ENCODE measurements at places on chromosomes 1 and 21. TPM values are rescaled to one million over a fixed set of nuclear protein-coding genes. Genes with fewer than 3 reads are reported as not detected.

Gene PDE9A
- 14.3 TPM for total RNA-seq

Gene CASZ1
- 8.1 TPM for total RNA-seq

- peaks cover 29% of the 10 kb centered on the region for H3K27me3 ChIP-seq
- H3K36me3 ChIP-seq, result no peaks in the 10 kb centered on the region
- H3K27ac ChIP-seq, result no peak overlapping the region
- no peaks in the 10 kb centered on the region for H3K4me1 ChIP-seq
These were observed 57.5 kb downstream of the CASQ2 start for GRCh38 chr1:115710859-115711624.

GRCh38 chr1:57162607-57163261 is 196.9 kb upstream of the C8B start:
- H3K27ac ChIP-seq, result no peak overlapping the region
- H3K4me1 ChIP-seq, result peaks cover 6% of the 10 kb centered on the region
- H3K4me3 ChIP-seq, result no peak overlapping the region
- DNase-seq, result no peak

- no peak overlapping the region for H3K27ac ChIP-seq
- no peak overlapping the region for H3K4me3 ChIP-seq
- H3K4me1 ChIP-seq, result no peaks in the 10 kb centered on the region
- H3K36me3 ChIP-seq, result peaks cover 16% of the 10 kb centered on the region
- H3K27me3 ChIP-seq, result no peaks in the 10 kb centered on the region
These were observed 8.3 kb upstream of the EPB41 start for GRCh38 chr1:28905921-28906666.
